ENCODE measurements at places on chromosomes 2 and 18.
A peak's percentile ranks its signal among the peaks of the same experiment; 100 is the strongest.

DNA sequence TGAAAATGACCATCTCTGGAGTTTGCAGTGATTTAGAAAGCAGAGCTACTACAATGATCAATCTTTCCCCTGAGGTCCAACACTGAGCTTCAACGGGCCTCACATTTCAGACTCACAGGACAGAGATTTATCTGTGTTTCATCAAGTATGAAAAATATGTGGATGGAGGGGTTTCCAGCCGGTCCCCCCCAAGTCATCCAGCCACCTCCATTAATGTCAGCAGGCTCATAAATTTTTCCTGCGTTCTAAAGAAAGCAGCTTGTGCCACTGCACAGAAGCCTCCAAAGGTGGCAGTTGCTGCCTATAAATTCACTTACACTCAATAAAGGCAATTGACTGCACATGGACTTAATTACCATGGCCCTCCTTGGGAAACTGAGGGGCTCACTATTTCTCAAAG is 117.4 kb upstream of the ACKR3 start:
- no peak for DNase-seq

DNA sequence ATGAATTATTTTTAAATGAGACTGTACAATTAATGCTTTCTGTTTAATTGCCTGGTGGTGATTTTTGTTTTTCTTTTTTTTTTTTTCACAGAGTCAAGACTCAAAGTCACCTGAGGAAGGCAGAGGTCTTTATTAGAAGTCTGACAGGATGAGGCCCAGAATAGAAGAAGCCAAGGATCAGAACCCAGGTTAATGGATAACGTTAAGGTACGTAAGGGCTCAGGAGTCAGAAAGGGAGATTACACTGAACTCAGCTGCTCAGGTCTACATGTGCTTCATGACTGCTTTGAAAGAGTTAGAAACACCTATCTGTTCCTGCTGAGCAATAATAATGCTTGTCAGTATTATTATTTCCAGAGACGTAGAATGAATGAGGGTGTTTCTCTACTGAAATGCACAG is 196.5 kb downstream of the LRATD1 start:
- no peak for DNase-seq

DNA sequence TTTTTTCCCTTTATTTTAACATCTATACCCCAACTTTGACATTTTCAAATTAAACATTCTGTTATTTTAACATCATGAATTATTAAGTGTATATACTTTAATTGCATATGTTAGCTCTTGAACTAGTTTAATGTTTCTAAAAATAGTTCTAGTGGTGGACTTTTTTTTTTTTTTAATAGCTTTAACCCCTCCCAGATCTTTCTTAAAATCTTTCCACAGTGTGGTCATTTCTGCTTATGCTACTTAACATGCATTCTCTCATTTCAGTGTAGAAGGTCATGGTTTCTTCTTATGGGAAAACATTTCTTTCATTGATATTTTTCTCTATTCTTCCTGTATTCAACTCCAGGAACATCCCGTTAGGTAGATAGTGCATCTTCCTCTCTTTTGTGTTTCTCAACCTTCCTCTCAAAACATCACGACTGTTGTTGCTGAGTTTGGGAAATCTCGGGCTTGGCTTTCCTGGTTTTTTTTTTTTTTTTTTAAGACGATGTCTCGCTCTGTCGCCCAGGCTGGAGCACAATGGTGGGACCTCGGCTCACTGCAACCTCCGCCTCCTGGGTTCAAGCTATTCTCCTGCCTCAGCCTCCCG is 849 bp upstream of the TMEM18 start:
- no peak for DNase-seq

GRCh38 chr2:98514096-98514639 is 69.5 kb downstream of the INPP4A start:
- no peak for DNase-seq

- DNase-seq, result no peak
Measured at GRCh38 chr18:57768537-57769326, 34.4 kb downstream of the ATP8B1 start.

GRCh38 chr2:3595985-3596384 is 1.1 kb downstream of the COLEC11 start:
- no peak for DNase-seq

- DNase-seq, result no peak
Measured at GRCh38 chr2:145751629-145752028, 1231.7 kb upstream of the ZEB2 start.

DNA sequence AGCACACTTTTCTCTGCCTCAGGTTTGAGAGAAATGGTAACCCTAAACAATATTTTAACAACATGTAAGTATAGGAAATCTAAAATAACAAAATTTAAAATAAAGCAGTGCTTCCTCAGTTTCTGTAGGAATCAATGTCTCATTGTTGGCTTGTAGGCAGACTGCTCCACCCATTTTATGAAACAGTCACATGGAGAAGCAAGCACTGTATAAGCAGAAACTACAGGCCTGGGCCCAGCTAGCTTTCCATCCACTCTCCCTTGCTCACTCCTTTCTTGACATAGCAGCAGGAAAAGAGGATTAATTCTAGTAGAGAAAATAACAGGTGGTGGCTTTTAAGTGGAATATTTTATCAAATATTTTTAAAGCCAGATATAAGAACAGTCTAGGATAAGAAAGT is 97.2 kb downstream of the PLEKHM3 start:
- DNase-seq, result no peak

DNA sequence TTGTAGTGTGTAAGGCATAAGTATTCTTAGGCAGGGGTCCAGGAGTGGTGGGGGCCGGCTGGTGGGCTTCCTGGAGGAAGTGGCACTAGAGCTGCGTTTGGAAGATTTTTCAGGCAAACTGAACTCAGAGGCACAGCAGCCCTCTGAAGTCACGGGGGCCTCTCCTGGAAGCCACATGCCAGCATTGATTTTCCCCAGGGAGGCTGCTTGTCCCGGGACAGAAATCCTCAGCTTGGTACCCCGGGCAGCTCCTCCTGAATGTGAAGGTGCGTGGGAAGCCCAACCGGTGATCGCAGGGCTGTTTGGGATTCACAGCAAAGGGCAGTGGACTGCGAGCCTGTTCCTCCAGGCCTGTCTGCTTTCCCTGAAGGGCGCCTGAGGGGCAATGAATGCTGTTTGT is 1.6 kb upstream of the PDIA6 start:
- no peak for DNase-seq

GRCh38 chr2:227799202-227799601 is 14.4 kb upstream of the CCL20 start:
- no peak for DNase-seq

- DNase-seq, result no peak
Measured at GRCh38 chr2:168184681-168185513, 62.5 kb downstream of the STK39 start.

DNA sequence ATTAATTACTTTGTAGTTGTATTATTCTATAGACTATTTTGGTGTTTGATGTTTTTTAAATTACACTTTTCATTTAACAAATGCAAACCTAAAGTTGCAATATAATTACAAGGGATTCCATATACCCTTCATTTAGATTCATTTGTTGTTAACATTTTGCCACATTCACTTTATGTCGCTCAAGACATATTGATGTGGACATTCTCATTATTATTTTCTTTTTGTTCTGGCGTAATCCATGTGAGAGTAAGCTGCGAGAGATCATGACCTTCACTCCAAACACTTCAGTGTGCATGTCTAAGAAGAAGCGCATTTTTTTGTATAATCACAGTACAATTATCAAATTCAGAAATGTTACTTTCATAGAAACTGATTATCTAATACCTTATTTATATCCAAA is 280.6 kb downstream of the CALCRL start:
- DNase-seq, result no peak

GRCh38 chr2:10906926-10907625 is 4.7 kb upstream of the KCNF1 start:
- DNase-seq, result no peak

DNA sequence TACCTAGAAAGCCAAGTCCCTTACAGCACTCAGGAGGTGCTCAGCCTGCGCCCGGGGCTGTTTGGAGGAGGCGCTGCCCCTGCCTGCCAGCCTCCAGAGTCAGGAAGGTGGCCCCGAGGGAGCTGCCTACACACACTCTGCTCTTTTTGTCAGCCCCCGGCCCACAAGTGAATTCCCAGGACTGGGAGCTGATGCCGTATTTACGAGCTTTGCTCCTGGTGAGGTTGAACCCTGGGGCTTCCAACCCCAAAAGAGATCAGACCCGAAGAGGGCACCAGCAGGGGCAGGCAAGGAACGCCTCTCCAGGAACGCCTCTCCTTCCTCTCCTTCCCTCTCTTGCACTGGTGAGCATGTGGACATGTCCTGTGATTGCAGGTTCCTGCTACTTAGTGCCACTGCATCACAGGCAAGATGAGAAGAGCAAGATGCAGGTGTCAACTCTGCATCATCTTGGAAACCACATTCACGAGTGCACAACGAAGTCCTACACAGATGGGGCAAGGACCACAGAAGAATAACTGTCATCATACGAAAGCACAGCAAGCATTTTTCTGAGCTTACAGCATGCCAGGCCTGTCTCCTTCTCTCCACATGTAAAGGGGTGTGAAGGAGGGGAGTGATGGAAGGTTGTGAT is 126.7 kb downstream of the NDUFA10 start:
- DNase-seq, result no peak

- DNase-seq, result no peak
Measured at GRCh38 chr2:113962692-113963480, 73.0 kb downstream of the ACTR3 start.

GRCh38 chr18:31598021-31598805 is 6.5 kb downstream of the TTR start:
- no peak for DNase-seq

- no peak for DNase-seq
Measured at GRCh38 chr2:10132596-10132995, 10.1 kb downstream of the RRM2 start.

- peak; percentile 73 for DNase-seq
Measured at GRCh38 chr18:51278045-51278649, 80.7 kb upstream of the MEX3C start.

DNA sequence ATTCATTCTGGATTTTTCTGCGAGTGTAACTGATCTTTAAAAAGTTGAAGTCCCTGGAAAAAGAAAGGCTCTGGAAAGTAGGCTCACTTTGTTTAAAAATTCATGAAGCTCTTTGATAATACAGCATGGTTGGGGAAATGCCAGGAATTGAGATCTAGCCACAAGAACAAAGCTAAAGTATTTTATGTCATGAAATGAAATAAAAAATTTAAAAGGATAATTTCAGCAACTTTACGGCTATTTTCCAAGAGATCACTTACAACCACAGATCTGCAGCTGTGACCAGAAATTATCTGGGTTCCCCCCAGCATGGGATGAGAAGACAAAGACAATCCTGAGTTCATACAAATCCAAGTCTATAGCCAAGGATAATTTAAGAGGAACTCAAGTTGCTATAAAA is 25.3 kb upstream of the RFX8 start:
- DNase-seq, result no peak

GRCh38 chr18:57837917-57838548 is 34.9 kb upstream of the ATP8B1 start:
- DNase-seq, result no peak

DNA sequence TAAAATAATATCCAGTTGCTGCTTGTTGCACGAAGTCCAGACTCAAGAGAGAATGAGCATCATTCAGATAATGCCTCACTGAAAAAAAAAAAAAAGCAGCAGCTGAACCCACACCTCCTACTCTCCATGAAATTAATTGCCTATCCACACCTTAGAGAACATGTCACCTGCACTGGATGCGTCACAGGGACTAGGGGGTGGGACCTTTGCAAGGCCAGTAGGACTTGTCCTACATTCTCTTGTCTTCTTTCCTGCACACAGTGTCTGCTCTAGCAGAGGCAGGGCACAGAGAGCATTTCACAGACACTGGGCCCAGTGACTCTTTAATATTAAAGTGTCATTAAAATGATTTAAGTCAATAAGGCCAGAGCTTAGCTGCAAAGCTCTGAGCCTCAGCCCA is at the start of gene ABCA12:
ABCA12 (minus strand) TSS at position 148 of the 400 bp plus-strand sequence. CDS start 418 bp downstream, outside the sequence.
- DNase-seq, result no peak

GRCh38 chr18:47821314-47821713 is 109.1 kb downstream of the SMAD2 start:
- DNase-seq, result no peak

DNA sequence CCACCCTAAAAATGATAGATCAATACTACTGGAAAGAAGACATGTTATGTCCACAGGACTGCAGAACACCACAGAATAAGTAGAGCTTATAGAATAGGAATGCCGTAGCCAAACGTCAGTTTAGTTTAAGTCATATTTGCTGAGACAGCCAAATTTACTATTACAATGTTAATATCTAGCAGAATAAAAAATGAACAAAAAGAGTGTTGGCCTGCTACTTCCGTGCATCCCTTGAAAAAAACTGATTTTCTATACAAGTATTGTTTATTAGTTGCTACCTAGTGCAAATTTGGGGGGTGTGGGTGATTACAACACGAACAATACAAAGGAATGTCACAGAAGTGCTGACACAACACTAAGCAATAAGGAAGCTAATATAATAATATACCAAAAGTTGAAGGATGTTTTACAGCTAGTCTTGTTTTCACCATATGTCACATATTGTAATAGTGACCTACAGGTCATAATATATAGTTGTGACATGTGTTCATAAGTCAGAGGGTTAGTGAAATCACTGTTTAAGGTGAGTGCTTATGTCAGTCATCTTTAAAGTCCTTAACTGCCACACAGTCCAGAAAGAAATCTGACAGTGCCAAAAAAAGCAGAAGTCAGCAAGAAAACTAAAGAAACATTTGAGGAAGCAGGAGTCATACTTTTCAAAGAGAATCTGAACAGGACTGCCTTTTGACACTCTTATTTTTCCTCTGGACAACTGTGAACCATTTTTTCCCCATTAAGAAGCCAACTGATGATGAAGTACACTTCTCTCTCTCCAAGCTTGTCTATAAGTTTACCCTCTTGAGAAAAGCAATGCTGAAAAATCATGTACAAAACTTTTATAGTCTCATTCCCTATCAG is 376.4 kb downstream of the ZEB2 start:
- no peak for DNase-seq

- peak; percentile 7 for DNase-seq
Measured at GRCh38 chr2:201257956-201258665, 2.2 kb upstream of the CASP8 start.

- DNase-seq, result no peak
Measured at GRCh38 chr2:29323301-29323700, 208.1 kb downstream of the CLIP4 start.

DNA sequence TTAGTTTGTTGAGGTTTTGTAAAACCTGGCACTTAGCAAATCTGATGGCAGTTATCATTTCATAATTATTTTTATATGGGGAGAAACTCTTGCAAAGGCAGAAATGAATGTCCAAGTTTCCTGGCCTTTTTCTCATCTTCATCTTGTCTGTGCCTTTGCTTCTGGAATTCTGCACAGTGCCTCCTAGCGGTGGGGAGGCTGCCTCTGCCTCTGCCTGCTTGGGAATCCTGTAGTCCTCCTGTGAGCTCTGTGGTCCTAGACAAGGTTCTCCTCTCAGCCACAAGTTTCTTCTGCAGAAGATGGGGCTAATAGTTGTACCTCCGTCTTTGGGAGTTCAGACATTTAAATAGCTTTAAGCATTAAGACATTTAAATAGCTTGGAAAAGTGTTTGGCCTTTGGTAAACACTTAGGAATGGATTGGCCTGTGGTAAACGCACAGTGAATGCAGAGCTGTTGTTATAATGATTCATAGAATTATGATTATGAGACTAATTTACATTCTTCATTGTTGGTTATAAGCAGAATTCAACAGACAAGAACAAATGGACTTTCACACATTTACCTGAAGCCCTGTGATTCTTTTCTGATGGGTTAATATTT is 101.2 kb downstream of the ZNF236 start:
- DNase-seq, result peak; percentile 34

- DNase-seq, result no peak
Measured at GRCh38 chr2:217798743-217799562, 203.8 kb downstream of the TNS1 start.

GRCh38 chr2:127707890-127708648 is 6.8 kb downstream of the SFT2D3 start:
- DNase-seq, result no peak

Measured in COR-L47 (cell line).